ENCODE measurements at places on chromosomes 2 and 18.

- DNase-seq = peak; percentile 7
Observed at GRCh38 chr18:9474108-9474982, 968 bp upstream of the RALBP1 start.

DNA sequence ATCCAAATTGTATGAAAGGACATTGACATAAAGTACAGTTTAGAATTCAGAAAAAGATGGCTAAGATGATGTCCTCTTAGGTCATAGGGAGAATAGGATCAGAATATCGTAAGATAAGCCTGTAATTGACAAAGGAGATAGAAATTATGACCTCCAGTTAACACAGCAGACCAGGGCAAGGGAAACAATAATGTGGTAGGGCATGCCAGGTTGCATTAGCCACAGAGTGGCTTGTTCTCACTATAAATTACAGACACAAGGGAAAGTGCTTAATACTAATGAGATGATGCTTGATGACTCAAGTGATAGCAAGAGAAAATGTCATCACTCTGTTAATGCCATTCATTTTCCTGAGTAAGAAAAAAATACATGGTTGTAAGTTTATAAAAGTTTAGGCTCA is 48.9 kb upstream of the LRP1B start:
- DNase-seq = no peak

DNA sequence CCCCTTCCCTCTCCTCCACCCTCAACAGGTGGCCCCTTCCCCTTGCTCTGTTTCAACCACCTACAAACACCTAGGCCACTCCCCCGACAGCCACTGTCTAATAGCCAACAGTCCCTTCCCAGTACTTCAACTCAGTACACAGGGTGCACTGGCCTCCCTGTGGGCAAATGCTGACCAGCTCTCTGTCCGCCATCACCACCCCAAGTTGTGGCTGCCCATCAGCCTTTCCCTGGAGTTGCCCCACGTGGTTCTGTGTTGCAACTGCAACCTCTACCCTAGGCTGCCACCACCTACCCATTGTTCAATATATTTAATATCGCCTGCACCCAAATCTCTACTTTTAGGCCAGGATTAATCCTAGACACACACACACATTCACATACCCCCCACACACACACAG is 173.5 kb downstream of the MREG start:
- DNase-seq = no peak

DNA sequence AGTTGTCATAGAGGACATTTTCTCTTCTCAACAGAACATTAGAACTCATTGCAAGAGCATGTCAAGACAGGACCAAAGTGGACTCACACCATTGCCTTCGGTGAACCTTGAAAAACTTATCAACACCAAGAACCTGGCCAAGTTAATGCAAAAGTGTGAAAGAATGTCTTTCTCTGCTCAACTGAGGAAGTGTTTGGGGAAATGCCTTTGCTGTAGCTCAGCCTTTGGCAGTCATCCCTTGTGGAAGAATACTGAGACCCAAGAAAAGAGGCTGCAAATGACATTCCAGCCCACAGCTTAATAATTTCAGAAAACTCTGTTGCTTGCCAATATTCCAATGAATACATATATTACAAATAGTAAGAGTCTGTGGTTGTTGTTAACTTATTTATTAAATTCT is 728.8 kb upstream of the PIK3C3 start:
- no peak for DNase-seq

- no peak for DNase-seq
Observed at GRCh38 chr2:8581601-8582041, 100.2 kb upstream of the ID2 start.

GRCh38 chr2:144513388-144514101 is 6.4 kb downstream of the ZEB2 start:
- DNase-seq = peak; percentile 95

DNA sequence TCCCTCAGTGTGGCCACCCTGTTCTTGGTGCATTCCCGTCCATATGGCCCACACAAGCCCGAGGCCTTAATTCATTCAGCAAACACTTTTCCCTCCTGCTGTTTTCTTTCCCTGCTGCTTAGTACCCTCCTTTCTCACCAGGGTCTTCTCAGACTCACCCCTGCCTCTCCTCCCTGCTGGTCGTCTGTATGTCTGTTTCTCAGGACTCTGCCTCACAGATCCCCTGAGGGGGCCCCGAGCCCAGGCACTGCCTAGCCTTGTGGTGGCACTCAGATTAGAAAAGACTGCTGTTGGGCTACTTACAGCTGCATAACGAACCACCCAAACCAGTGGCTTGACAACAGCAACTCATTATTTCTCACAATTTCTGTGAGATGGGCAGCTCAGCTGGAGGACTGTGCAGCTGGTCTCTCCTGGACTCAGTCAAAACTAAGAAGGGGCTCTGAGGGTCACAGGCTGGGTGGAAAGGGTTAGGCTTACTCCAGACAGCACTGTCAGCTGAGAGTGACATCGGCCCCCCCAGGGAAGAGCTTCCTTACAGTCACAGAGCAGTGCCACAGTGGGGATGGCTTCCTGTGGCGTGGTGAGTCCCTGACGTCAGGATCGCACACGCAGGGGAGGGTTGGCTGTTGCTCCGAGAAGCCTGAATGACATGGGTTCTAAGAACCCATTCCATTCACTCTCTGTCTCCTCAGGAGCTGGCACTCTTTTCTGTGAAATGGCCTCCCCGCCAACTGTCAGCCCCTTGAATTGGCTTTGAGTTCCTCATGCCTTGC is 139.0 kb downstream of the UXS1 start:
- no peak for DNase-seq

- DNase-seq = no peak
Observed at GRCh38 chr18:607930-608329, 11.1 kb downstream of the CLUL1 start.

- DNase-seq = no peak
Observed at GRCh38 chr2:17971531-17972125, 93.2 kb downstream of the KCNS3 start.

GRCh38 chr2:217897816-217898806 is 104.7 kb downstream of the TNS1 start:
- no peak for DNase-seq

DNA sequence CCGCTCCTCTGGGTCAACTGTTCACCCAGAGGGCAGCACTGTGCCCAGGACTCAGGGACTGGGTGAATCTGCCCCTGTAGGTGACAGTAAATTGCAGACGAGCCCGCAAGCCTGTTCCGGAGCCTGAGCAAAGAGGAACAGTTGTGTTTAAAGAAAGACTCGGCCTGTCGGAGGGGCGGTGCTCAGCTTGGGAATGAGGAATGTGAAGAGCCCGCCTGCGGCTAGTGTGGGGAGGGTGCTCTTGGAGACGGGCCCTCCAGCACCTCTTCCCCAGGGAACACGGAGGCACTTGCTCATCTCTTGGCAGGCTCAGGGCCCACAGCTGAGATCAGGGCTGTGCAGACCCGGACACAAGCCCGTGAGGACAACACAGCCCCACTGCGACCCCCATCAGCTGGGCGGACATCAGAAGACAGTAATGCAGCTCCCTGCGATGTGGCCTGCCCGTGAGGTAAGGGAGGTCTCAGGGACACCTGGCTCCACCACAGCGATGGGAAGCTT is 299.0 kb downstream of the NDUFA10 start:
- DNase-seq = no peak

DNA sequence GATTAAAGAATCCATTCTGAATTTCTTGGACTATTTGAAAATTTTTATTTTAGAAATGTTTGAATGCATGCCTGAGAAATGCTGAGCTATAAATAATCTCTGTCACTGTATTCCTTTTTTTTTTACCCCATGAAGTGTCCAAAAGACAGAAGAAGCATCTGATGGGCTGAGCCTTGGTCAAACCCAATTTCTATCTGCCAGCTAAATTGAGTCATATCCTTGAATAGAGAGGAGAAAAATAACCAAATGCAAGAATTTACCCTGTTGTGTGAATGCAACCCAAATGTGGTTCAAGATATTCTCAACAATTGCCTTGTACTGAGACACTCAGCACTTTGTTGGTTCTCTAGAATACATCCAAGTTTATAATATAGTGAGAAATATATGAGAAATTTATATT is 223.5 kb downstream of the UBE2E3 start:
- no peak for DNase-seq

DNA sequence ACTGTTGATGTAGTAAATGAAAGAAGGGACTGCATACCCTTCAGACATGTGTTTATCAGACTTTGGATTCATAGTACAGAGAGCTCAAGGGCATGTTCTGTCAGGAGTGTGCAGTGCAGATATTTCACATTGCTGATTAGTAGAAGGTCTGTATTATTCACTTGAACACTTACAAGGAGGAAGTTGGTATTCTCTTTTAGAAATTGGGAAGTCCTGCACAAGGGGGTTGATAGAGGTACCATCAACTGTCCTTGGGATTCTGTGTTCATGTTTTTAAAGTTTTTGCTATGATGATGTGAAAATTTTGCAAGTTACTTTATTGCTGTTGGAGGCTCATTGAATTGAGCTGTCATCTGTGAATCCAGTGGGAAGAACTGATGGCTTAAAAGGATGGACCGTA is 6.7 kb downstream of the PSMD1 start:
- no peak for DNase-seq

DNA sequence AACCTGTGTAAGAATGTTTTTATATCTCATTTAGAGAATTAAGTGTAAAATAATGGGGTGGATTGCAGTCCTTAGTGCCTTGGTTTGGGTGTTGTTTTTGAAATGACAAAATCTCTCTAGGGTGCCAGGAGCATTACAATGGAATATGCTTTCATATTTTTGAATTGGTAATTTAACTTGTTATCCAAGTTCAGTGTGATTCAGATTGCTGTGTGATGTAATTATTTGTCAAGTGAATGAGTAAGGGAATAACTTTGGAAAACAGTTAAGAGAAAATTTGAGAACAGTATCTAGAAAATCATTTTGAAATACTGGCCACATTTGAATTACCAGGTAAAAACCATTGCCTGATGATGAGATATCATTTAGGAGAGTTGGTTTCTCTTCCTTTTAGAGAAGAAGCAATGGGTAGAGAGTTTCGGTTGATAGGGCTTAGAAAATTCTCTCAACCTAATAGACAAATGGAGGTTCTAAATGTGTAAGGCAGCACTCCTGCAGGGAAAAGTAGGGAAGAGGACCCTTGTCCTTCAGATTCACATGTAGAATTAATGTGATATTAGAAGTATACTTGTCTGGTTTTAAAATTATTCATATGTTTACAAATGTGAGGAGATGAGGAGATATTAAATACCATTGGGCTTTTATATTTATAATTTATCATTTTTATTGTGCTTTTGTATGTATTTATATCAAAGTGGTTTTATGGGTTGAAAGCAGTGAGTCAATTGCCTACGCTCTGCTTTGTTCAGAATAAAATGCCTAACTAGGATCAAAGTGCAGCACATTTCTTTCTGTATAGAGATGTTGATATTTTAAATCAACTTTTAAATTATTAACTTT is 124.8 kb downstream of the PHLPP1 start:
- DNase-seq = no peak

- no peak for DNase-seq
Observed at GRCh38 chr2:74505448-74506246, 1.8 kb downstream of the PCGF1 start.

DNA sequence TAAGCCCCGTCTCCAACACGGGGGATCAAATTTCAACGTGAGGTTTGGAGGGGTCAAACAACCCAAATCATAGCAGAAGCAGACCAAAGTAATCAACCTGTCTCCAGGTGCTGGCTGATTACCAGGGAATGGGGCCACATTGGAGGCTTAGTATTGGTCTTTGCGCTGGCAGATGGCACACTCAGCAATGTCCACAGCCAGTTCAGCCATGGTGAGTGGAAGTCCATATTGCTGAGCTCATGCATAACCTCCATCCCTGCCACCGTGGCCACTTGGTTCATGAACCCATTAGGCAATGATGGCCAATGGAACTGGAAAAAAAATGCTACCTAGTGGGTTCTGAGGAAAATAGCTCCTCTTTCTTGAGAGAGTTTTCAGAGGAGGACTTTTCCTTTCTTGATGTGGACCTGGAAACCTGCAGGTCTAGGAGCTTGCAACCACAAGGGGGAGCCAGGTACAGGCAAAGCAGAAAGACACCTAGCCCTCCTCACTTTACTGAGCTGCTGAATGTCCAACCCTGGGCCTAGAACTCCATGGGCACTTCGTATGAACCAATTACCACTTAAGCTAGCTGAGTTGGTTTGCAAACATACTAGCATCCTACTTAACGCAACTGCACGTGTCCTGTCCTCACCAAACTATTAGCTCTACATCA is 128.0 kb upstream of the GYPC start:
- peak; percentile 11 for DNase-seq

- DNase-seq = no peak
Observed at GRCh38 chr2:26606847-26607190, 34.3 kb downstream of the CIB4 start.

DNA sequence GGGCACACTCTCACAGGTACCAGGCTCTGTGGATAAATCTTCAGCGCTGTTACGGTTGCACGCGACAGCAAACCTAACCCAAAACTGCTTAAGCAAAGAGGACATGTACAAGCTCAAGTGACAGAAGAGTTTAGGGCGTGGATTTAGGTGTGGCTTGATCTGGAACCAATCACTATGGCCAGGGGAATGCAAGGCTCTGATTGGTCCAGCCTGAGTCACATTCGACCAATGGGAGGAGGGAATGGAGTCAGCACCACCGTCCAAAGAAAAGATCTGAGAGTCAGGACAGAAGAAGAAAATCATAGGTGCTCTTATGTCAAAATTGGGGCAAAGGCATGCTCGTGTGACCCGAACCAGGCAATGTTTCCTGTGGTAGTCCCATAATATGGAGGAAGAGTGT is 139.0 kb downstream of the TRIM43 start:
- no peak for DNase-seq

GRCh38 chr2:147711031-147711430 is 133.8 kb upstream of the ACVR2A start:
- peak; percentile 11 for DNase-seq

DNA sequence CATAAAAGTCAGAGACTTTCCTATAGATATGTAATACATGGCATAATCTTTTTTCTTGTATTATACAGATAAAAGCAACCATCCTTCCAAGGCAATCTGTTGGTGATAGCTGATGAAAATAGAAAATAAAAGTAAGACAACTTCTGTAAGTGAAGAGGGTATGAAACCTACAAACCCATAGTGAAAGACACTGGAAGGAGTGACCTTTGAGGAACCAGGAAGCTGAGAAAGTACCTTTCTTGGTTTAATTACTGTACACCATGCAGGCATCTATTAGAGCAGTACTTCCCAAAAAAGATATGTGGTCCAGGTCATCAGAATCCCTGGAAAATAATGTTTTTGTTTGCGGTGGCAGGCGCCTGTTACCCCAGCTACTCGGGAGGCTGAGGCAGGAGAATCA is 906.6 kb upstream of the KLHL29 start:
- DNase-seq = no peak

GRCh38 chr2:152655880-152656279 is 61.4 kb downstream of the PRPF40A start:
- no peak for DNase-seq

- DNase-seq = no peak
Observed at GRCh38 chr2:25054720-25055119, 12.8 kb downstream of the EFR3B start.
